ENCODE measurements at places on chromosomes 2 and 18.

GRCh38 chr18:45106331-45106774, 425.7 kb downstream of the SETBP1 start:
- H3K27ac ChIP-seq = no peak overlapping the region
- no peaks in the 10 kb centered on the region for H3K36me3 ChIP-seq
- DNase-seq = no peak
- H3K4me3 ChIP-seq = no peak overlapping the region
- peaks cover 10% of the 10 kb centered on the region for H3K27me3 ChIP-seq
- peaks cover 7% of the 10 kb centered on the region for H3K4me1 ChIP-seq

- peaks cover 3% of the 10 kb centered on the region for H3K36me3 ChIP-seq
- H3K27me3 ChIP-seq = no peaks in the 10 kb centered on the region
- H3K4me3 ChIP-seq = no peak overlapping the region
These were observed 2055.1 kb upstream of the CELF4 start for GRCh38 chr18:39620551-39621168.

GRCh38 chr2:134314202-134314601, 60.3 kb downstream of the MGAT5 start:
- peaks cover 17% of the 10 kb centered on the region for H3K4me1 ChIP-seq
- peak overlapping the region; percentile 3 for H3K27ac ChIP-seq

DNA sequence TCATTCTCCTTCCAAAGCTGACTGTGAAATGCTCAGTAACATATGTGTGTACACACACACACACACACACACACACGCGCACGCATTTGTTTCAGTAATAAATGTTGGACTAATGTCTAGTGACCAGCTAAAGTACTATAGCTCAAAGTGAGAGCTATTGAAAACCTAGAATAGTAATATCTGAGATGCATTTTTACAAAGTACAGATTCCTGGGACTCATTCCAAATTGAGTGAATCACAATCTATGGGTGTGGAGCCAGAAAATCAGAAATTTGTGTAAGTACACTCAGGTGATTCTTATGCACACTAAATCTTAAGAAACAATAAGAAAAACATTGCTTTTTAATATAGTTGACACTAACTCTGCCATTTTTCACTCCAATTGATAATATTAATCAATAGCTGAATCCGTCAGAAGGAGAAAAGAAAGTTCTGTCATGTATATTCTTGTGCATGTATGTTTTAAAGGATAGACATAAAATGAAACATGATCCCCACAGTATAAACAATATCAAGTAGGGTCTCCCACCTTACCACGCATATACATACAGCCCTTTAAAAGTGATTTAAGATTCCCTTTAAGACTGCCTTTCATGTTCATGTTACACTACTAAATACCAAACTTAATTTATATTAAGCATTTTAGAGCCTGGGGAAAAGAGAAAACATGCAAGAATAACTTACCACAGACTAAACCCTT, 123.5 kb downstream of the ATAD2B start:
- DNase-seq = no peak
- no peak overlapping the region for H3K4me3 ChIP-seq
- H3K27me3 ChIP-seq = no peaks in the 10 kb centered on the region
- H3K27ac ChIP-seq = peak overlapping the region; percentile 38
- peaks cover 8% of the 10 kb centered on the region for H3K4me1 ChIP-seq

GRCh38 chr2:131050896-131051295, 42.4 kb downstream of the FAM168B start:
- peaks cover 36% of the 10 kb centered on the region for H3K36me3 ChIP-seq
- H3K4me1 ChIP-seq = no peaks in the 10 kb centered on the region
- H3K27me3 ChIP-seq = no peaks in the 10 kb centered on the region

GRCh38 chr2:151959238-151959637, 131.0 kb upstream of the ARL5A start:
- DNase-seq = no peak
- H3K4me1 ChIP-seq = no peaks in the 10 kb centered on the region
- H3K27ac ChIP-seq = no peak overlapping the region
- H3K36me3 ChIP-seq = no peaks in the 10 kb centered on the region
- H3K4me3 ChIP-seq = no peak overlapping the region

- H3K27ac ChIP-seq = no peak overlapping the region
- no peaks in the 10 kb centered on the region for H3K27me3 ChIP-seq
- no peak for DNase-seq
- peaks cover 2% of the 10 kb centered on the region for H3K36me3 ChIP-seq
These were observed 154.3 kb downstream of the PTGR3 start for GRCh38 chr18:75054611-75055010.
